ENCODE measurements at places on chromosomes 3 and 15. TPM values are rescaled to one million over a fixed set of nuclear protein-coding genes. Genes with fewer than 3 reads are reported as not detected.

GRCh38 chr3:41089566-41089965 lies 109.7 kb upstream of the CTNNB1 start:
- H3K36me3 ChIP-seq: no peaks in the 10 kb centered on the region
- H3K4me1 ChIP-seq: 0 out of 2 replicates have a peak, but pooled peaks cover 4% of the 10 kb centered on the region
- H3K27me3 ChIP-seq: no peaks in the 10 kb centered on the region
- H3K27ac ChIP-seq: no peak overlapping the region
- H3K4me3 ChIP-seq: no peak overlapping the region

DNA sequence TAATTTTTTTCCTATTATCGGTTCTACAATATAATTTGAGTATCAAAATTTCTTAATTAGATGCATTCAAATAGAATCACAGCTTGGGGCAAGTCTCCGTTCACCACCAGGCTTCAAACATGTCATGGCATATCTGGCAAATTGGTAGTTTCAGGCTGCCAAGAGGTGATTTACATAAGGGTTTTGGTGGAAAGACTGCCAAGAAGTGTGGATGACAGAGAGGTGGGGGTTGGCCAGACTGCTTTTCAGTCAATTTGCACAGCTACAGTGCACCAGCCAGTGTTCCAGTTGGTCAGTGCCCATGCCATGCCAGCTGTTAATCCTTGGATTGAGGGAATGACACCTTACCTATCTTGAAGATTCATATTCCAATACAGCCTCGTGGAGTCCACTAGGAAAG lies 8.4 kb upstream of the GSK3B start:
- no peak overlapping the region for H3K4me3 ChIP-seq
- no peak overlapping the region for H3K27ac ChIP-seq
- no peaks in the 10 kb centered on the region for H3K27me3 ChIP-seq
- 0 out of 2 replicates have a peak, but pooled peaks cover 3% of the 10 kb centered on the region for H3K36me3 ChIP-seq

The PLXNB1 gene
- 23.4 TPM for total RNA-seq

DNA sequence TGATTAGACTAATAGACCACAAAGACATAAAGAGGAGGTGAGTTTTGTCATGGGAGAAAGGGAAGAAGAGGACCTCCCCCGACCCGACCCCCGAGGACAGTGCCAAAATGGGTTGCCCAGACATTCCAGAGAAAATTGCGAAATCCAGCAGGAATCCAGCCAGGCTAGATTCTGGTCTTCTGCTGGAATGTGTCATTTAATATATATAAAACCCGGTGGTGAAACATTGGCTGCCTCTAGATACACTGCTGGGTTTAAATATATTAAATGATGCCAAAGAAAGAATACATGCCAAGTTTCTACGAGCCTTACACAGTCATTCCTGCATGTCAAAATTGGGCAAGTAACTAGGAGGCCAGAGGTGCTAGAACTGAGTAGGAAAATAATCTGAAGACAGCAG lies 45.3 kb upstream of the SPESP1 start:
- no peak overlapping the region for H3K4me3 ChIP-seq
- peaks cover 10% of the 10 kb centered on the region for H3K27me3 ChIP-seq
- H3K27ac ChIP-seq: no peak overlapping the region
- DNase-seq: no peak
- no peaks in the 10 kb centered on the region for H3K36me3 ChIP-seq

The DAZL gene
- total RNA-seq: not detected

DNA sequence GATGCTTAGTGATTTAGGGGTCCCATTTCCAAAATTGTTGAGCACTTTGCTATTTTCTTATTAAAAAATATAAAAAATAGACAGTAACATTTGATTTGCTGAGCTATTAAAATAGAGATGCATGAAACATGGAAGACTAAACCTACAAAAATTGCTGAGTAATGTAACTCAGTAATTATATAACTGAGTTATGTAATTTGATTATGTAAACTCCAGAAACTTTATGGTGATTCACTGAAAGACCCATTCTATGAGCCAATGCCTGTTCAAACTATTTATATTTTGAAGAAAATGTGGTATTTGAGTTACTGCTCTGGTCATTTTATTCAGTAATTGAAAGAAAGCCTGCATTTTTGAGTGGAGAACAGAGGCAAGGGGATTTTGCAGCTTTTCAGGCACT lies 1221.5 kb upstream of the ALCAM start:
- no peak overlapping the region for H3K27ac ChIP-seq
- no peaks in the 10 kb centered on the region for H3K4me1 ChIP-seq
- H3K36me3 ChIP-seq: no peaks in the 10 kb centered on the region
- H3K4me3 ChIP-seq: no peak overlapping the region

GRCh38 chr3:88019024-88019423 lies 39.8 kb downstream of the CGGBP1 start:
- H3K27me3 ChIP-seq: no peaks in the 10 kb centered on the region
- no peaks in the 10 kb centered on the region for H3K4me1 ChIP-seq
- peak; percentile 34 for DNase-seq
- H3K4me3 ChIP-seq: no peak overlapping the region
- H3K36me3 ChIP-seq: no peaks in the 10 kb centered on the region

The SLC24A5 gene
- not detected for total RNA-seq

DNA sequence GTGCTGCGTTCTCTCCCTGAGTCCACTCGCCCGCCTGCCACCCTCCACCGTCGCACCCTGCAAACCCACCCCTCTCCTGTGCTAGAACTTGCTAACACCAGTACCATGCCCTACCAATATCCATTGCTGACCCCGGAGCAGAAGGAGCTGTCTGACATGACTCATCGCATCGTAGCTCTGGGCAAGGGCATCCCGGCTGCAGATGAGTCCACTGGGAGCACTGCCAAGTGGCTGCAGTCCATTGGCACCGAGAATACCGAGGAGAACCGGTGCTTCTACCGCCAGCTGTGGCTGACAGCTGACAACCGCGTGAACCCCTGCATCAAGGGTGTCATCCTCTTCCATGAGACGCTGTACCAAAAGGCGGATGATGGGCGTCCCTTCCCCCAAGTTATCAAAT lies 4.9 kb upstream of the ALAS1 start:
- H3K27ac ChIP-seq: no peak overlapping the region
- H3K4me3 ChIP-seq: no peak overlapping the region

The ITGB5 gene
- 85.3 TPM for total RNA-seq

All from SJCRH30 (cell line).